Activated naive CD8-positive, alpha-beta T cell treated with anti-CD3 and anti-CD28 coated beads, Interleukin-2, amount 50 U/mL, for 16 hours (primary cell): ENCODE measurements at places on chromosomes 6 and 20.

GRCh38 chr6:49462599-49462926, 490 bp downstream of the MMUT start:
- no peak for DNase-seq

DNA sequence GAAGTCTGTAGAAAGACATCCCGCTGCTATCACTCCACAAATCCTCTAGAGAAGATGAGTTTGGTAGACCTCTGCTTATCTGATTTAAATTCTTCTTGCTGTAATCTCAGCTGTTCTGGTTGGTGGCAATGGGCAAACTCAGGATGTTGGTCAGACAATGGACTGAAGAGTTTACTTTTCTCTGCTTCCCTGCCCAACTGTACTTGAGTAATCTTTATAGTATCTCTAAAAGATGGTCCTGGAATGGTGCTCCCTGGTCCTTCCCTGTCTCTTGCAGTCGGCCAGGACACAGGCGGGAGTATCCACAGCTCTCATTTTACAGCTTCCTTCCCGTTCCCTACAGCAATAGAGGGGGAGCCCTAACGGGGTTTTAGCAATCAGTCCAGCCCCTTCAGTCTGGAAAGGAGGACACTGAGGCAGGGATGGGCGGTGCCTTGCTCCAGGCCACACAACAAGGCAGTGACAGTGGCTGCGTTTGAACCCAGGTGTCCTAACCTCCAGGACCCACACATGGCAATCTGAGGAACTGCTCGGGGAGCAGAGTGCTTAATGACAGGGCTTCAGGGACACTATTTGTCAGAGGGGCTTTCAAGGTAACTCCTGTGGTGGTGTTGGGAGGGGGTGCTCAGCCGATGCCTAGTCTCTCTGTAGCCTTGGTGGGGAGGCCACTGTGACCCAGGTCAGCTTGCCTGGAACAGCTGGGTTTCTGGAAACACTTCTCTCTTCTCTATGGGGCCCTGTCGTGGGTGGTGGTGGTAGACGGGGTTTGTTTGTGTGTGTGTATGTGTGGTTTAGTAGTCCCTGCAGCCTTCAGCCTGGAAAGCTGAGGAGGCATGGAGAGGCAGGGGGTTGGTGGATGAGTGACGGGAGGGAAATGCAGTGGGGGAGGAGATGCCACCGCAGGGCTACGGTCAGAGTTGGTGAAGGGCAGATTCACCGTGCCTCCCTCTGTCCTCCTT, 9.5 kb upstream of the VEGFA start:
- DNase-seq: no peak

DNA sequence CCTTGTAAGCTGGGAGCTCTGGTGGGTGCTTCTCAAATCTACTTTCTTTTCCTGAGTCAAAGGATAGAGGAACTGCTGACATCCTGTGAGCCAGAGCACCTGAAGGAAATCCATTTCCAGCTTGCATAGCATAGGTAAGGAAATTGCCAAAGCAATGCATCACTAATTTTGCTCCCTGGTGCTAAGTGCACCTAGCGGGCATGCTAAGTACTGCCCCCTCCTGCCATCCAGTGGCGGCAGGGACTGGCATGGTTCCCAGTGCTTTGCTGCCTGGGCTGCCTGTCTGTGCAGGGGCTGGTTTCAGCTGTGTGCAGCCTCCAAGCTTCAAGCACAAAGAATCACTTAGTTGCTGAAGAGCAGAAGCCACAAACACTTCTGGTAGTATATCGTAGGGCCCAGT, 63.9 kb downstream of the FARS2 start:
- no peak for DNase-seq

DNA sequence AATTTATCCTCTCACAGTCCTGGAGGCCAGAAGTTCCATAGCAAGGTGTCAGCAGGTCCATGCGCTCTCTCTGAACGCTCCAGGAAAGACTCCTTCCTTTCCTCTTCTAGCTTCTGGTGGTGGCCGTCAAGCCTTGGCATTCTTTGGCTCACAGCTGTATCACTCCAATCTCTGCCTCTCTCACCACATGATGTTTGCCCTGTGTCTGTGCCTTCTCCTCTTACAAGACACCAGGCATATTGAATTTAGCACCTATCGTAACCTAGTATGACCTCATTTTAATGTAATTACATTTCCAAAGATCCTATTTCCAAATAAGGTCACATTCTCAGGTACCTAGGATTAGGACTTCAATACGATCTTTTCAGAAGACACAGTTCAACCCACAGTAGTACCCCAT, 428.5 kb downstream of the CD83 start:
- DNase-seq: no peak

DNA sequence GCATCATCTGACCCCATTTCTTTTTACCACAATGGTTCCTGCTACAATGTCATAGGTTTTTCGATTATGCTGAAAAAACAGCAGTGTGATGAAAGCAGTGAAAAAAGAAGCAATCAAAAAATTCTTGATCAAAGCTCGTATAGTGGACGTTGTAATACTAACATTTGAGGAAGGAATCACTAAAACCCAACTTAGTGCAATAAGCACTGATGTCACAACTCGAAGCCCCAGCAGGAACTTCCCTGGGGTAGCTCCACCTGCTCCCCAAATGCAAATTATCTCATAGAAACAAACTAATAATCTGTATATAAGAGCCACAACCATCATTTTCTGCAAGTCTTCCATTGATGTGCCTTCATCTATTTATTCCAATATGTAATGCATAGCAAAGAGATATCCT, 285.6 kb upstream of the SGK1 start:
- no peak for DNase-seq

DNA sequence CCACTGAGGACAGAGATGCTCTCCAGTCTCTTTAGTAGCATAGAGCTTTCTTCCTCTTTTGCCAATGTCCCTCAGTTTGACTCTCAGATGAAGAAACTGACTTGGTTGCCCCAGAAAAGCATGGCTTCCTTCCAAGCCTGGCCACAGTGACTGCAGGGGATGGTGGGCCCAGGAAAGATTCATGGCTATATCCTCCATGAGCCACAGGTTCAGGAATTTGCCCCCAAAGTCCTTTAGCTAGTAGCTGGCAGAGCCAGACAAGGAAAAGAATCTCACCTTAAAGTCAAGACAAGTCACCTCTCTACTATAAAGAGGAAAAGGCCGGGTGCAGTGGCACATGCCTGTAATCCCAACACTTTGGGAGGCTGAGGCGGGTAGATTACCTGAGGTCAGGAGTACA, 43.4 kb downstream of the TRAM2 start:
- DNase-seq: no peak

GRCh38 chr6:139371421-139372203, 2.8 kb downstream of the CITED2 start:
- DNase-seq: no peak

DNA sequence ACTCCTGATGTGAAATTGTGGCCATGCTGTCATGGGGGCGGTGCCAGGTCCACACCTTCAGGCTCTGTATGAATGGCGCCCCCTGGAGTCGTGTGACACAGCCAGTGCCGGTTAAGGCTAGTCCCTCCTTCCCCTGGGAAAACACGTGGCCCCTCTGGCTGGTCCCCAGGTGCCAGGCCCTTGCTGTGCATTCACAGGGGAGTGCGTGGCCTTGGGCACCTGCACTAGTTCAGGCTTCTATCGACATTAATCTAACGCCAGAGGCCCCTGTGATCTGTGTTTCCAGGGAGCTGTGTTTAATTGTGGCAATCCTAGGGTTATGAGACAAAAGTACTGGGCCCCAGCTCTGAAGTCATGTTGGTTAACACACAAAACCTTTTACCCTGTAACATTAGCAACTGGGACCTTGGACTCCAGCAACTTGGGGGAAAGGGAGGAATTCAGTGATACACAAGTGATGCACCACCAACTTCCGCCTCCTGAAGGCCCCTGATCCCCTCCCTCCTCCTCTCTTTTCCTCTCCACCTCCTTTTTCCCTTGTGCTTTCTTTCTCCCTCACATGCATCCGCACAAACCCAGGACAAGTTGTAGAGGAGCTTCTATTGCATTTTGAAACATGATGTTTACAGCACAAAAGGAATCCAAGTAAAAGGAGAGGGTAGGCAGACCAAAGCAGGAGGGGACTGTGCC, 74.0 kb downstream of the SSR1 start:
- DNase-seq: no peak

DNA sequence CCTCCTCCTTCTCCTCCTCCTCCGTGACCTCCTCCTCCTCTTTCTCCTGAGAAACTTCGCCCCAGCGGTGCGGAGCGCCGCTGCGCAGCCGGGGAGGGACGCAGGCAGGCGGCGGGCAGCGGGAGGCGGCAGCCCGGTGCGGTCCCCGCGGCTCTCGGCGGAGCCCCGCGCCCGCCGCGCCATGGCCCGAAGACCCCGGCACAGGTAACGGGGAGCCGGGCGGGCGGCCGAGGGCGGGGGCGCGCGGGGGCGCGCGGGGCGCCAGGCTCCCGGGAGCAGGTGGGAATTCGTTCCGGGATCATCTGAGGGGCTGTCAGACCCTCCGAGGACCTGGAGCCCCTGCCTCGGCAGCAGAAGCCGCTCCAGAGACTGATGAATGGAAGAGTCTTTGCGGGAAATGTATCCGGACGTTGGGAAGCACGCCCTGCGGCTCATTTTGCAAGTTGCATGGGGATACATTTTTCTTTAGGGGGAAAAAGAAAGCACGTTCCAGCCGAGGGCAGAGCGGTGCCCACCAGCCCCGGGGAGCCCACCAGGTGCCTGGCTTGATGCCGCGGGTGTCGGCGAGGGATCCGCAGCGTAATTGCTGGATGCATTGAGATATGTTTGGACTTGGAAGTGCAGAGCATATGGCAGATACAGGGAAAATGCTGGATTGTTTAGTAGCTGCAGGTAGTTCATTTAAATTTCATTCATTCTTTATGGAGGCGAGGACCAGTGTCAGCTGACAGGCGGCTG, 394 bp downstream of the MYB start:
- DNase-seq: no peak

- DNase-seq: no peak
Measured at GRCh38 chr6:12200015-12200564, 90.1 kb upstream of the EDN1 start.

GRCh38 chr6:159601211-159601610, 91.8 kb downstream of the SOD2 start:
- no peak for DNase-seq

- DNase-seq: no peak
Measured at GRCh38 chr20:62215020-62215990, 4.8 kb downstream of the HRH3 start.

DNA sequence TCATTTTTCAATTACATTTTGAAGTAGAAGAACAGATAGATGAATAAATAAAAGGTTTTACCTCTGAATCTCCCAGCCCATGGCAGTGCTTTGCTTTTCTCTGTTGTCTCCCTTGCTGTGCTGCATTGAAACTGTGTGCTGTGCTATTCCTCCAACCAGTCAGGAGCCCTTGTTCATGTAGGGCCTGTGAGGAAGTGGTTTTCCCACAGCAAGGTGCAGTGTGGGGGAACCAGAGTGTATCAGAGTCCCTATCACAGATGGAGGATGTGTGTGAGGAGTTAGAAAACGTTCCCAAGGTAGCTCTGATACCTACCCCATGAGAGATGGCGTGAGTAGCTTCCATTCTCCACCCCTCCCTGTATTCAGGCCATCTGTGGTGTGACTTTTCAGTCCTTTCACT, 72.8 kb upstream of the RALGAPA2 start:
- DNase-seq: no peak

DNA sequence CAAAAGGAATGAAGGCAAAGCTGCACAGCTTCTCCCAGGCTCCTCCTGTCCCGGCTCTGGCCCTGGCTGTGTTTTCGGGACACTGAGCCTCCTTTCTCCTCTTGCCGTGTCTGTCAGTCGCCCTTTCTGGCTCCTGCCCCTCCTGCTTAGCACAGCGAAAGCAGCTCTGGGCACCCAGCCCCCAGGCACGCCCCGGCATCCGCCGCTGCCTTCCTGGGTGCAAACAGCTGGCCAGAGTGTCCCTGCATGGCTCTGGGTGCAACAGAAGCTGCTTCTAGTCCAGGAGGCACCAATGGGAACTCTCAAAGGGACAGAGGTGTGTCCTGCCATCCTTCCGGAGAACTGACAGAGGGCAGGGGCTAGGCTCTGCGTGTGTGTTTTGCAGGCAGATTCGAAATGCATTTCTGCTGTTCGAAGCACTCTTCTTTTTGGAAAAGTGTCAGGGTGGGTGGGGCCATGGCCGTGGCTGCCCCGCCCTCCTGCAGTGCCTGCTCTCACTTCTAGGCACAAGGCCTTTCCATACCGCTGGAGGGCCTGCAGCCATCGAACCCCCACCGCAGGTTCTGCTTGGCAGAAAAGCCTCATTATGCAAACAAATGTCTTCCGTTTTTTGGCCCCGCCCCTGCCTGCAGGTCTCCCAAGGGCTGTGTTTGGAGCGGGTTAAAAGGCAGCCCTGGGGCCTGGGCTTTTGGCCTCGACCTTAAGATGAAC, 15.5 kb downstream of the COL9A3 start:
- DNase-seq: no peak

DNA sequence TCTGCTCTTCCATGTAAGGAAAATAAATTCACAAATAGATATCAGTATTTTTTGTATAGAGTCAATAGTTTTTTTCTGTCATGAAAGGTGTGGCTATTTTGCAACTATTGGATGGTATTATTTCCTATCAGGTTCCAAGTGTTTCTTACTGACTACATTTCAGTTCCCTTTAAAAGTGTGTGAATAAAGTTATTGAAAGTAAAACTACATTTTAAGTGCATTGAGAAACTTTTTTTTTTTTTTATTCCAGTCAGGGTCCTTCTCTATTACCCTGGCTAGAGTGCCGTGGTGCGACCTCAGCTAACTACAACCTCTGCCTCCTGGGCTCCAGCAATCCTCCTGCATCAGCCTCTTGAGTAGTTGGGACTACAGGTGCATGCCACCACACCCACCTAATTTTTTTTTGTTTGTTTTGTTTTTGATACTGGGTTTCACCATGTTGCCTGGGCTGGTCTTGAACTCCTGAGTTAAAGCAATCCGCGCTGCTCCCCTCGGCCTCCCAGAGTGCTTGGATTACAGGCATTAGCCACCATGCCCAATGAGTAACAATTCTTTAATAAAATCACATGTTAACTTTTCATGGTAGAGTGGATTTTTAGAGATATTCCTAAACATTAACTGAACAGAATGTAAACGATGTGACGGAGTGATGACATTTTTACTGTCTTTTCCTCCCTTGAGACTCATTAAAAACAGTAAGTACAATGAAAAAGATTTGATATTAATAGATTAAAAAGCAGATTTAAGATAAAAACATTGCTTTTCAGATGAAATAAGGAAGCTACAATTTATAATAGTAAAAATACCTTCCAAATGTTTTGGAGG, 69.7 kb upstream of the ADGRF4 start:
- no peak for DNase-seq

DNA sequence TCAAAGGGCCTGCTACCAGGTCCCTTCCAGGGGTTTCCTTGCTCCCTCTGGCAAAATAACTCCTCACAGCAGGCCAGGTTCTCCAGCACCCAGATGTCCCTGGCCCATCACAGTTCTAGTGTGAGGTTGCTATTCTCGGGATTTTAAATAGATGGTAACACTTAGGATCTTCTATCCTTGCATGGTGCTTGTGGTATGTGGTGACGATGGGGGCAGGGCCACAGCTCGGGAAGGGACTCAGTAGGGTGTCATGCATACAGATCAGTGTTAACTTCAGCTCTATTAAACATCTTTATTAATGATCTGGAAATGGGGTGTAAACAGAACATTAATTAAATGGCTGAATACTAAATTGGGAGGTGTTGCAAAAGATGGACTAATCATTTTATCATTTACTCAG, 323.8 kb downstream of the QKI start:
- no peak for DNase-seq
